Stimulated activated naive CD8-positive, alpha-beta T cell treated with anti-CD3 and anti-CD28 coated beads, Interleukin-15, Interleukin-2, amounts not matched to agents 100 U/mL and 50 U/mL, for 24 hours (primary cell): ENCODE measurements at places on chromosomes 3 and 15.

DNA sequence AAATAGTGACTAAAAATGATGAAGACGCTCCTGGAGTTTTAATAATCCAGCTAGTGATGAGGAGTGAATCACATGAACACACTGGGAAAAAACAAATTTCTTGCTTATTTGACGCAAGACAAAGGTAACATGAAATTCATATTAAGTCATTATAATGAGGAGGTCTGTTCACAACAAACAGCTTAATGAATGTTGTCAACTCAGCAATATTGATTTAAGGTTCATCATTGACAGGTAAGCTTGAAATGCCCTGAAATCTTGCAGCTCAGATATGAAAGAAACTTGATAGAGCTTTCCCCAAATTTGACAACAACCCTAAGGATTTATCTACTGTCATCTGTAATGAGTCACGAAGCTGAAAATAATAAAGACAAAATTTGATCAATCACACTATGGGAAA is 108.1 kb upstream of the SELENOK start:
- DNase-seq = no peak

DNA sequence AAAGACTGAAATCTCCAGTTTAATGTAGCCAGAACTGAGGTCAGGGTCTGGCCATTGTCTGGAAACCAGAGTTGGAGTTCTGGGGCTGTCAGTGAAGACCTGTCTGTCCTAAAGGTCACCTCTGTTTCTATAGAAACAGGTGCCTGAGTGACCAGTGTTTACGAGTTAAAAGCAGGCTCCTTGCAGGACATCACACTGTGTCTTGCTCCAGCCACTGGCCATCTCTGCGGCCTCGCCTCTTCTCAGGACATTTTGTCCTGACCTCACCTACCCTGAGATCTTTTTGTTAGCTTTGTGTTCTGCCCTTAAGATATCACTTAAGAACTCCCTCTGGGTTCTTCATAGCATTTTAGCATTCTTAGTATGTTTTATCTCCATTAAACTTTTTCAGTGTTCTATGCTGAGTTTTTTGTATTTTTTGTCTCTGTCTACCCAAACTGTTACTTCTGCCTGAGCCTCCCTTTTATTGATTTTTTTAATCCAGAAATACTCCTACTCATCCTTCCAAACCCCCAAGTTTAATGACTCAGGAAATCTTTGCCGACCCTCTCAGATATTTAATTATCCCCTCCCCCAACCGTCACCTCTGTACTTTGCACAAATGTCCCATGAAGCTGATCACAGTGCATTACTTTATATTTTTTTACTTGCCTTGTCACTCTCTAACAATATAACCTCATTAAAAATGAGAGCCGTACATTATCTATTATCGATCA is 223.7 kb downstream of the THSD4 start:
- no peak for DNase-seq

GRCh38 chr3:120424976-120425570 is 25.7 kb downstream of the FSTL1 start:
- no peak for DNase-seq

- DNase-seq = no peak
Observed at GRCh38 chr15:25327686-25328085, 111.1 kb downstream of the UBE3A start.

GRCh38 chr15:33467816-33468163 is 157.0 kb downstream of the RYR3 start:
- no peak for DNase-seq

- DNase-seq = no peak
Observed at GRCh38 chr3:33167716-33168336, 50.8 kb downstream of the SUSD5 start.

GRCh38 chr15:89455535-89455934 is 40.8 kb downstream of the RHCG start:
- DNase-seq = no peak

GRCh38 chr3:58027704-58028317 is 19.6 kb downstream of the FLNB start:
- no peak for DNase-seq

GRCh38 chr3:106014971-106015370 is 146.2 kb upstream of the CBLB start:
- no peak for DNase-seq

GRCh38 chr3:131326307-131326706 is 55.3 kb upstream of the NUDT16 start:
- DNase-seq = no peak

GRCh38 chr15:92161039-92161670 is 232.5 kb upstream of the ST8SIA2 start:
- no peak for DNase-seq

GRCh38 chr3:128322030-128323022 is 144.4 kb downstream of the DNAJB8 start:
- peak; percentile 52 for DNase-seq

GRCh38 chr3:8420612-8421011 is 81.0 kb upstream of the LMCD1 start:
- DNase-seq = no peak

GRCh38 chr15:41043276-41043951 is 72.7 kb downstream of the INO80 start:
- DNase-seq = no peak

DNA sequence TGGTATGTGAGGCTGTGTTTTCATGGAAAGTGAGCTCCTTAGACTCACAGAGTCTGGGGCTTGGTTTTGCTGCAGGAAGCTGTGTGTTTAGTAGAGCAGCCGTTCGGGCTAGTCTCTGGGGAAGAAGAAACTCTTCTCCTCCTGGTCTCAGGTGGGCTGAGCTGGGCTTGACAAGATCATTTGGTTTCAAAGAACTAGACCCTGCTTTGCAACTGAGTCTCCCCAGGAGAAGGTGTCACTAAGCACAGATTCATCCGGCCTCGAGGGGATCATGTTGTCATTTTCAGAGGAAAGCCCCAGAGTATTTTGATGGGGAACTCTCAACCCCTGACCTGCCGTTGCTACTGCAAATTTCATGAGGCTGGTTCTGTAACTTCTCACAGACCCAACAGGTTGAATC is 188.5 kb downstream of the FAM43A start:
- no peak for DNase-seq

- peak; percentile 42 for DNase-seq
Observed at GRCh38 chr3:28050885-28051284, 190.5 kb upstream of the CMC1 start.

DNA sequence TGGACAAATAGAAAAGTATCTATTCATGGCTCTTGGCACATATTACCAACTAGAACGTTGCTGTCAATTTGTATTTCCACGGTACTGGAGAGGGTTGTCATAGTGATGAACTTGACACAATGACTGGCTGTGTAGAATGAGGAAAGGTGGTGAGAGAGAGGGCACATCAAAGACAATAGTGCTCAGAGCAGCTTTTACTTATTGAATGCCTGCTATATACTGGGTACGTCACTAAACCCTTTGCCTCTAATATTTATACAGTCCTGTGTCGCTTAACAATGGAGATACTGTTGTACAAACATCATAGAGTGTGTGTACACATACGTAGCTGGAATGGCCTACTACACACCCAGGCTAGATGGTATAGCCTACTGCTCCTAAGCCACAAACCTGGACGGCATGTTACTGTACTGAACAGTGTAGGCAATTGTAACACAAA is 8.3 kb downstream of the TMPRSS7 start:
- DNase-seq = no peak

- DNase-seq = no peak
Observed at GRCh38 chr3:60504827-60505457, 746.3 kb downstream of the FHIT start.

- no peak for DNase-seq
Observed at GRCh38 chr3:126895178-126896066, 87.5 kb upstream of the PLXNA1 start.

- DNase-seq = no peak
Observed at GRCh38 chr3:185724251-185724650, 100.6 kb downstream of the IGF2BP2 start.

- no peak for DNase-seq
Observed at GRCh38 chr3:4746241-4746958, 232.8 kb upstream of the BHLHE40 start.

DNA sequence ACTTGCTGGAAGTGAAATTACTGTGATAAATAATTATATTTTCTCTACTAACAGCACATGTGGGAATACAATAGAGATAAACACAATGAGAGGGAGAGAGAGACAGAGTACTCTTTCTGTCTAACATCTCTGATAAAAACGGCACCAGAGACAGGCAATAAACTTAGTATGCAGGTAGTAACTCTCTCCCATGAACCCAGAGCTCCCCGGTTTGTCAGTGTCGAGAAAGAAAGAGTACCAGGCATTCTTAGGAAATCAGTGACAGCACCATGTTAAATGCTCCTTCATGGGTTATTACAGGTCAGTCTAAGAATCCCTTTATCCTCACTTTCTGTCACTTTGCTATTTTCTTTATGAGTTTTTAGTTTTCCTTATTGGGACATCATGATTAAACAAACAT is 110.7 kb upstream of the EPHA3 start:
- no peak for DNase-seq

DNA sequence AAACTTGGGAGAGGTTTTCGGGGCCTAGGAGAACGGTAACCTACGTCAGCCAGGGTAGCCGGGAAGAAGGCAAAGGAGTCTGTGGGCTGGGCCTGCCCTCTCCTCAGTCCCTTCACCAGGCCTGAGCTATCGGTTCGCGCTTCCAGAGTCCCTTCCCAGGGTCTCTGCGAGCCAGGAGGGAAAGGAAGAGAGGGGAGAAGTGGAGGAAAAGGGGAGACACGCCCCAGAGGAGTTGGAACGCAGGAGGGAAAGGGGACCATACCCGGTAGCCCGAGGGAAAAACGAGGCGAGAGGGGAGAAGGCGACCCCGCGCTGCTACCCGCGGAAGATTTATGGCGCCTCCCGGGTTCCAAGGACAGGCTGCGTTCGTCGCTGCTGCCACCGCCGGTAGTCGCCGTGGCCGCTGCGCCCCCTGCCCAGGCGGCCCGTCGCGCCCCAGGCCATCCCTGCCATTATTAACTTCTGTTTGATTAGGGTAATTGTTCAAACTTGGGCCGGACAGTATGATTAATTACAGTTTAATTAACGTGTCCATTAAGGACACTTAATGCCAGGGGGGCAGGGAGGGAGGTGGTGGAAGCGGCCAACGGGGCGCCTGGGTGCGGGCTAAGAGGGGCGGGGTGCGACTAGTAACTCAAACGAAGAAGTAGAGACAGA is 3.4 kb upstream of the SKOR1 start:
- no peak for DNase-seq

DNA sequence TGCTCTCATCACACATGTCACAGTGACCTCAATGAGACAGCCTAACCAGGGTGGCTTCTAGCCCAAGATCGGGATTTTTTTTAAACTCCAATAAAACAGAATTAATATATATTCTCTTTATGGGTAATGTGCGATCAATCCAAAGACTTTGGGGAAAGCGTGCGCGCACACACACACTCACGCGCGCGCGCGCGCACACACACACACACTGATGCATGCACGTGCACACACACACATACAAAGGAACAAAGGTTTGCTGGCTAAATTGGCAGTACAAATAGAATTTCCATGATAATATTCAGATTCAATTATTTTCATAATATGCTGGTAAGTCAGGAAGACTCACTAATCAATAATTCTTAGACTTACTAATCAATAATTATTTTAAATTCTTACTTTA is 19.3 kb downstream of the IL17RD start:
- no peak for DNase-seq

GRCh38 chr15:101457696-101458095 is 31.8 kb downstream of the PCSK6 start:
- DNase-seq = no peak

GRCh38 chr3:20235796-20236195 is 49.8 kb upstream of the SGO1 start:
- DNase-seq = no peak

DNA sequence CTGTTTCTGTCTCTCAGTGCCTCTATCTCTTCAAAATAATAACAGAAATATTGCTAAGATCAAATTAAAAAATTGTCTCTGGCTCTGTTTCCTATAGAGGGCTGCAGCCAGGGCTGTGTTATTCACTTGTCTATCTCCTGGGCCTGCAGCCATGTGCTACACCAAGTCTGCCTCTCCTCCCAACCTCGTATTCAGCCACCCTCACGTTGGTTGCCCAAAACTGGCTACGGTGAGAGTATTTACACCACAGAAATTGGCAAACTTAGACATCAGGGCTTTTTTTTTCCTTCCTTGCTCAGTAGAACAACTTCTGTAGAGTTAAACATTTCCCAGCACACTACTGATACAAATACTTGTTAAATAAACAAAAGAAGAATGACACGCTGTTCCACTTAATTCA is 320.9 kb upstream of the ICE2 start:
- peak; percentile 37 for DNase-seq

GRCh38 chr3:31858439-31858838 is 122.6 kb downstream of the OSBPL10 start:
- no peak for DNase-seq

- DNase-seq = no peak
Observed at GRCh38 chr3:18761530-18761929, 336.4 kb upstream of the SATB1 start.

GRCh38 chr15:37979671-37980409 is 45.4 kb downstream of the TMCO5A start:
- DNase-seq = no peak

GRCh38 chr3:188792793-188793192 is 379.0 kb upstream of the TPRG1 start:
- DNase-seq = no peak

GRCh38 chr3:36540888-36541518 is 160.7 kb downstream of the STAC start:
- DNase-seq = no peak

GRCh38 chr3:52614689-52615088 is 71.0 kb downstream of the PBRM1 start:
- no peak for DNase-seq

- no peak for DNase-seq
Observed at GRCh38 chr15:69781411-69782125, 316.1 kb downstream of the TLE3 start.

DNA sequence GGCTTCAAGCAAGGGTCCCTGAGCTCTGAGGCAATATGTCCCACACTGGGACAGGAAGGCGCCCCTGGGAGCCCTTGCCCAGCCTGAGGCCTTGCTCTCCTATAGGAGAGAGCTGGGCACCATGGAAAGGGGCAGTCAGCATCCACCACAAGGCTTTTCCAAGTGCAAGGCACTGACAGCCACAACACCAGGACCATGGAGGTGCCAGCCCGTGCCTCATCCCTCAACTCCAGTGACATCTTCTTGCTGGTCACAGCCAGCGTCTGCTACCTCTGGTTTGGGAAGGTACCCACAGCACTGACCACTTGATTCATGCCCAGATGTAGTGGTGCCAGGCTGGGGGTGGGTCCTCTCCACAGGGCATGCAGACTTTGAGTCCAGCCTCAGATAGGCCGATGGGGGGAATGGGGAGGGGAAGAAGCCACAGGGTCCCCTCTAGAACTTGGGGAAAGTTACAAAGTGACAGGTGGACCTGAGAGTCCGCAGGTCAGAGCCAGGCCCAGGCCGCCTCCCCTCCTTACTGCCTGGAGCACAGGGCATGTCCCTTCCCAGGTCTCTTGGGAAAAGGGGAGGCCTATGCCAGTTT is 11.8 kb downstream of the VILL start:
- DNase-seq = no peak

GRCh38 chr3:140199743-140200142 is 264.8 kb downstream of the CLSTN2 start:
- no peak for DNase-seq

DNA sequence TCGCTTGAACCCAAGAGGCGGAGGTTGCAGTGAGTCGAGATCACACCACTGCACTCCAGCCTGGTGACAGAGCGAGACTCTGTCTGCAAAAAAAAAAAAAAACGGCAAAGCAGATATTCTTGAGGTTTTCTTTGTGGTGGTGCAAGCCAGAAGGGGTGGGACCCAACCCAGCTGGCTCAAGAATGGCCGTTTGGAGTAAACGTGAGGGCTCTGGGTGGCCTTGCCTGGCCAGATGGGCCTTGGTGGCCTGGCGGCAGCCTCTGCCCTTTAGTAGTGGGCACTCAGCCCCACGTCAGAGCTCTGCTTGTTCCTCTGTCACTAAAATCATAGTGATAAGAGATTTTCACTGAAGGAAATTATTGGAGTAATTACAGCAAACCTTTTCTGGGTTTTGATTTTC is 50.5 kb downstream of the ATP1B3 start:
- no peak for DNase-seq
